ENCODE measurements at places on chromosomes 3 and 15.

DNA sequence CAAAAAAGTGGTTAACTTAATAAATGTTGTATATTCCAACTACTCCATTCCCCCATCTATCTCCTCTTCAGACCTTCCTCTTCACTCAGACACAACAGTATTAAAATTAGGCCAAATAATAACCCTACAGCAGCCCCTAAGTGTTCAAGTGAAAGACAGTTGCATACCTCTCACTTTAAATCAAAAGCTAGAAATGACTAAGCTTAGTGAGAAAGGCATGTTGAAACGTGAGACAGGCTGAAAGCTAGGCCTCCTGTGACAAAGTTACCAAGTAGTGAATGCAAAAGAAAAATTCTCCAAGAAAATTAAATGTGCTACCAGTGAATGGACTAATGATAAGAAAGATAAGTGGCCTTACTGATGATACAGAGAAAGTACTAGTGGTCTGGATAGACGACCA, 71.7 kb downstream of the ANKRD28 start:
- DNase-seq = no peak

GRCh38 chr3:23035927-23036640, 167.0 kb upstream of the UBE2E2 start:
- no peak for DNase-seq

GRCh38 chr15:61483599-61483998, 254.5 kb upstream of the RORA start:
- DNase-seq = no peak

DNA sequence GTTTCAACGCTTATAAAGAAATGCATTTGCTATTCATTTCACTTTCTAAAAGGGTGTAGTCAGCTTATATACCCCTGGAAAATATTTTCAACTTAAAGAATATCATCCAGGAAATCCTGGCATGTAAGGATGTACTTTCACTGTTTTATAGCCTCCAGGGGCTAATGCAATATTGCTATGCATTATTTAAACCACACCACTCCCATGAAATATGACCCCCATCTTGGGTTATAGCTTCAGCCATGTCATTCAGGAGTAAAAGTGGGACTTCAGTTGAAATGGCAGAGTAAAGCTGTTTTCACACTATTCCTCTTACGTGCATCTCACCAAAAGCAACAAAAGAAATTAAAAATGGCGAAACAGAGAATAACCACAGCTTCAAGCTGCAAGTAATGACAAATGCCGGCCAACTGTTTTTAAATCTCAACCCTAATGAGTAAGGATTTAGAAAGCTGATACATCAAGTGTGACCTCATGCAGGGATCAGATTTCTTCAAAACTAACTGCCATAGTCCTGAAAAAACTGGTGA, 84.5 kb downstream of the COL6A6 start:
- DNase-seq = no peak
